ENCODE measurements at places on chromosomes 16 and 17.

GRCh38 chr17:7322520-7323194, 6.5 kb downstream of the NEURL4 start:
- DNase-seq = no peak

GRCh38 chr16:559411-560203, 587 bp upstream of the PRR35 start:
- no peak for DNase-seq

- DNase-seq = no peak
These were observed 67.2 kb upstream of the CLEC3A start for GRCh38 chr16:77955127-77955526.

DNA sequence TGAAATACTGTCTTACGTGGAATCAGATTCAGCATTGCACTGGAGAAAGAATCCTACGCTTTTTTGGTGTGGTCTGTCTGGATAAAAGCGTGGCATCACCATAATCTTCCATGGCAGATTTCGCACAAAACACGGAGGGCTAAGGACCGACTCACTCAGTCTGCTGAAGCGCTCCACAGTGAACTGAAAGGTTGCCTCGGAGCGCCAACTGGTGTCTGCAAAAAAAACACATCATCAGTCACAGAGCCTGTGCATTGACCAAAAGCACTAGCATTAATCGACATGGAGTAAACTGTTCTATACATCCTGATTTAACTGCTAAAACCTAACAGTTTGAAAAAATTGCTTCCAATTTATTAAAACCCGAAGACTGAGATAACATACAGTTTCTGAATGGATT, 40.5 kb downstream of the USP7 start:
- no peak for DNase-seq

GRCh38 chr17:62193249-62193648, 128.2 kb upstream of the MED13 start:
- DNase-seq = no peak

DNA sequence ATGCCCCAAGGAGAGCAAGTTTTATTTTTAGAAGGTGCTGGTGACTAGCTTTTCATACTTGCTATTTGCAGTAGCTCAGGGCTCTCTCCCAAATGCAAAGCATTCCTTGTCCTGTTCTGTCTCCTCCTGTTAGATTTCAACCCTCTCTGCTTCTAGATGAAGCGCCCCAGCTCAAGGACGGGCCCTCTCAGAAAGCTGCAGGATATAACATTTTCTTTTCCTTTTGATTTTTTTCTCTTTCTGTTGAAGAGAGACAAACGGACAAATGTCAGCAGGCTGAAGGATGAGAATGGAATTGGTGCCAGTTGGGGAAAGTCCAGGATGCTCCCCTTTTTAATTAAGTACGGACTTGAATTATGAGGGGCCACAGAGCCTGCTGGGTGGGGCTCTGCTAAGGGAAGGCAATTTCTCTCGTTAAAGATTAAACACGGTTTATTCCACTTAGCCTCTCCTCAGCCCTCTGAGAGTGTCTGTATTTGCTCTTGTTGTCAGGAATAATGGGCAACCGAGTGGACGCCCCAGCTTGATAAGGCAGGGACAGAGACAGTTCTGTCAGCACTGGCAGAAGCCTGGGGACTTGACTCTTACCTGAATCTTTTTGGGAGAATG, 6.2 kb upstream of the ETV4 start:
- DNase-seq = no peak

GRCh38 chr16:23858542-23858941, 22.8 kb downstream of the PRKCB start:
- DNase-seq = no peak

- DNase-seq = no peak
These were observed 17.4 kb downstream of the GLIS2 start for GRCh38 chr16:4333308-4333638.

- no peak for DNase-seq
These were observed 7.1 kb downstream of the LGALS3BP start for GRCh38 chr17:78972507-78973105.

DNA sequence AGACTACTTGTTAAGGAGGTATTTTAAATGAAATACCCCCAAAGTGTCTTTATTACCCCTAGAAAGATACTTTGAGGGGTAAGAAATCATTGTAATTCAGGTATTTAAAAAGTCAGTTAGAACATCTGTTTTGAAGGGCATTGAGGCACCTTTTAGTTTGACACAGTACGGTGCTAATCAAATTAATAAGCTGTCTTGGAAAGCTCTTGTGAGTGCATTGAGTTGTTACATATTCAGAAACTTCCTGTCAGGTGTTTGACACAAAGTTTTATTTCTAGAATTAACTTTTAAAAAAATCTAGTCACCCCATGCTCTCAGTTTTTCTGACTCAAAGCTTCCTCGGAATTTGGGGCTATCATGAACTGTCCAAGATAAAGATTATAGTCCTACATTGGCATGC, 4.6 kb downstream of the RBBP6 start:
- DNase-seq = no peak

- no peak for DNase-seq
These were observed 1432.0 kb upstream of the GOT2 start for GRCh38 chr16:60166111-60166510.

DNA sequence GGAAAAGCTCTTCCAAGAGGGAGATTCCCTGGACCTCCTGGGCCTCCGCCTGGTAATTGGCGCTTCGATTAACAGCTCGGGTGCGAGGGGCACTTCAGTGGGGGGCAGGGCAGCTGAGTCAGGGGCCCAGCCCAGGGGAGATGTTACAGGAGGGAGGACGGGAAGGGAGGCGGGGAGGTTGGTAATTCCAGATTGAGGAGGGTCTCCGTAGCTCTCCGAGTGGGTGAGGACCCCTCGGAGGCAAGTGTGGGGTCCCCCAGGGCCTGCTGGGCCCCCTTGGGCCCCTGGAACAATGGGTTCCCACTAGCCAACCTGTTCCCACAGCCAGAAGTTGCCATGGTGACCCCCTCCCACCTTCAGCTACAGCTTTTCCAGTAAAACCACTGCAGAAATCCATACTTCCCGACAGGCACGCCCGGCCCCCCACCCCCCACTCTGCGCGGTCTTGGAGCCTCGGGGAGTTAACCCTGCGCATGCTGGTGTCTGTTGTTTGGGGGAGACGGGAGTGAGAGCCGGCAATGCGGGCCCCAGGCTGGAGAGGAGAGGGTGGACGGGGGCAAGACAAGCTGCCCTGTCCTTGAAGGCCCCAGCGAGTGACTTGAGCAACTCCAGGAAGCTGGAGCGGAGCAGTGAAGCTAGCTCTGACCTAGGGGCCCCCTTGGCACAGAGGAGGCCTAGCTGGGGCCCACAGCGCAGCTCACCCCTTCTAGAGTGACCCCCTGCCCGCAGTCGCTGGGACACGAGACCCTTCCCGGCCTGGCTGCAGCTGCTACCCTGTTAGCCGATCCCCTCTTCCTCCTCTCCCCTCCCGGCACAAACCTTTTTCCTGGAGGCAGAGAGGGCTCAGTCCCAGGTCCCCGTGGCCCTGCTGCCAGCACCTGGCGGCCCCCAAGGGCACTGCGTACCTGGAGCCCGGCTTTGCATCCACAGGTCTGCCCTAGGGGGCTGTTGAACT, 37.8 kb downstream of the TMEM235 start:
- DNase-seq = no peak

- DNase-seq = no peak
These were observed 22.2 kb downstream of the RNF112 start for GRCh38 chr17:19433255-19433654.

DNA sequence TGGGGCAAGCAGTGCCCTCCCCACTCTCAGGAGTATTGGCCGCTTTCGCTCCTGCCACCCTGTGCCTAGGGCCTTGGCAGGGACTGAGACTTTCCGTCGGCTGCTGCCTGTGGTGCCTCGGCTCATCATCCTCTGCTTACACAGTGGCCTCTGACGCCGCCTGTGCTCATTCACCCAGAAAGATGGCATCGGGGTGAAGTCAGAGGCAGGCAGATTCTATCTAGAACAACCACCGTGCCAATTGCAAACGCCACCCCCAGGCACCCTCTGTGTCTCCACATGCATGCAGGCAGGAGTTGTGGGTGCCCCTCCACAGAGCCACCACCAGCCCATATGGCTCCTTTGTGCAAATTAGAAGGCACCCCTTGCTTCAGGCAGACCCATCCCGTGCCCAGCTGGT, 154.2 kb upstream of the GSE1 start:
- DNase-seq = no peak

GRCh38 chr16:89173174-89173921, 1.8 kb downstream of the CDH15 start:
- no peak for DNase-seq

GRCh38 chr16:15542261-15542660, 100.7 kb downstream of the MARF1 start:
- no peak for DNase-seq

GRCh38 chr17:34692920-34693319, 113.5 kb downstream of the TMEM132E start:
- DNase-seq = no peak

DNA sequence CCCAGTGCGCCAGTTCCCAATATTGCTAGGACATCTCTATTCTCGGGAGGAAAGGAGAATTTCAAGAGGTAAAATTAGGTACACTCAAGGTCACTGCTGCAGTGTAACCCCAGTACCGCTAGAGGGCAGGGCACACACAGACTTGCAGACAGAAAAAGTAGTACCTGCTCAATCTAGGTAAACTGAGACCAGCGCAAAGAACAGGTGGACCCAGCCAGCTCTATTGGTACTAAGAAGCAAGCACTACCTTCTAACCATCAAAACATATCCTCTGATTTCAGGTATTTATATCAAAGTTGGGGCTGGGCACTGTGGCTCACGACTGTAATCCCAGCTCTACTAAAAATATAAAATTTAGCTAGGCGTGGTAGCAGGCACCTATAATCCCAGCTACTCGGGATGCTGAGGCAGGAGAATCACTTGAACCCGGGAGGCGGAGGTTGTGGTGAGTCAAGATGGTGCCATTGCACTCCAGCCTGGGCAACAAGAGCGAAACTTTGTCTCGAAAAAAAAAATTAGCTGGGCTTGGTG, 3.6 kb upstream of the WDR81 start:
- DNase-seq = peak; percentile 18

- no peak for DNase-seq
These were observed 134.1 kb downstream of the RGS9 start for GRCh38 chr17:65271296-65271695.

DNA sequence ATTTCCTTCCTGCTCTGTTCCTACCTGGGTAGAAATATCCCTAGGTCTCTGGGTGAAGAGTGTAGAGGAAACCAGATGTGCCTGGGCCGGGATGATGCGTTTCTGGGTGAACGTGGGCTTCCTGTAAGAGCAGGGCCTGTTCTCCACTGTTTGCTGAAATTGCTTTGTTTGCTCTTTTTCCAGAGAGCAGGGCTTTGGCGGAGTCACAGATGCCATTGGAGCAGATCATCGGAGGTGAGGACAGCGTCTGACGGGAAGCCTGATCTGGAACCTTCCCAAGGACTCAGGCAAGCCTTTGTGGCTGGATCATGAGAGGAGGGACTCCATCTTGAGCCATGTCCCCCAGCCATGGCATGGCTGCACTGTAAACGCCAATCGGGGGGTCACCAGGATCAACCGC, 15.4 kb downstream of the DHODH start:
- DNase-seq = no peak

GRCh38 chr16:80023865-80024264, 423.3 kb upstream of the MAF start:
- no peak for DNase-seq

DNA sequence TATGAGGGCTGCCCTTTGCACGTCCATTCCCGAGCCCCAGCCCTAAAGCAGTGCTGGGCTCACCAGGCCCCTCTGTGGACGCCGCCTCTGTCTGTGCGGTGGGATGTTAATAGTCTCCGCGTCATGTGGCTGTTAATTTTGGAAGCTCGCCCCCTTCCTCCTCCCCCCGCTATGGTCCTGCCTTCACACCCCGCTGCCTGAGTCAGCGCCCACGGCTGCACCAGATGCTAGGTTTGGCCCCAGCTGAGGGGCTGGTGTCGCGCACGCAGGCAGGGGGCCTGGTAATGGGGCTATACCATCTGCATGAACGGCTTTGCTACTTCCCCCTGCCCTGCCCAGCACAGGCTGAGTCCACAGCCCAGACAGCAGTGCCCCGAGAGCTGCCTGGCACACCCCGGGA, 4.1 kb upstream of the SSTR5 start:
- no peak for DNase-seq

- DNase-seq = no peak
These were observed 347.6 kb downstream of the WWOX start for GRCh38 chr16:78446992-78447563.

- no peak for DNase-seq
These were observed 301.9 kb downstream of the SOX9 start for GRCh38 chr17:72422505-72423285.

DNA sequence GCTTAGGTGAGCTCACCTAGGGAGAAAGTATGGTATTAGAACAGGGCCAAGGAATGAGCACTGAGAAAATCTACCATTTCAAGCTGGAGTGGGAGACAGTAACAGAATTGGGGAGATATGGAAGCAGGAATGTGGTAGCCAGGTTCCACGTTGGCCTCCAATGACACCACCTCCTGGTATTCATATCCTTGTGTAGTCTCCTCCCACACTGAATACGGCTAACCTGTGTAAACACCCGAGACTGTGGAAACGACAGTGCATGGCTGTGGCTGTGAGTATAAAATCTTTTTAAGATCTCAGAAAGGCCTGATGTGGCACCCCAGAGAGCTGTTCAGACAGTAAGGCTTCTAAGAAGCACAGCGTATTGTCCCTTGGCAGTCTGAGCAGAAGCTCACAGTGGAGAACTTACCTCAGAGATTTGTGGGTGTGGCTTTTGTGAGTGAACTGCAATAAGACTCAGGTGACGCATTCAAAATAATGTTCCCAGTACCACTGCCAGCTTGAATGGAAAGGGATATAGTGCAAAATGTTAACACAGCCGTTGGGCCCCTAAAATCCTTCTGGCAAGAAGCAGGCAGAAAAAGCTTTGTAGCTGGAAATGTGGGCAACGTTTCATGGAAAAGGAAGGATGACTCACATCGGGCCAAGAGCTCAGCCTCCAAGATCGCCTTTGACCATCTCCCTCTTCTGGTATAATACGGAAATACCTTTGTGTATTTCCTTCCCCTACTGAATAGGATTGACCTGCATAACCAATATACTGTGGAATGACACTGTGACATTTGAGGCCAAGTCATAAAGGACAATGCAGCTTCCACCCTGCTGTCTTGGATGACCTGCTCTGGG, 14.4 kb downstream of the SDR42E1 start:
- DNase-seq = no peak

DNA sequence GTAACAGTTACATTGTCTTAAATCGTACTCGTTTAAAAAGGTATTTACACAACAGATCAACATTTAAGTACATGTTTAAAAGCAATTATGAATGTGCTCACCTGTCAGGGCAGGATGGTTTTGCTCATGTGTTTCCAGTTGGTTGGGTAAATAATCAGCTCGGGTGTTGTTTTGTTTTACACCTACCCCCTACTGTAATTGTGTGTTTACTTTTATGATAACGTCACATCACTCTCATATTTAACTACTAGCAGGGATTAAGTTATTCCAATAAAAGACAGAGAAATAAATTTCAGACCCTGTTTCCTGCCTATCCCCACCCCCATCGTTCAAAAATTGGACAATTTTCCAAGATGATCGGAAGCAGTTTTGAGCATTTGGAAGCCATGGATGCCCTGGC, 390.2 kb downstream of the SEC14L1 start:
- DNase-seq = no peak

- peak; percentile 8 for DNase-seq
These were observed 5.3 kb downstream of the RPL13 start for GRCh38 chr16:89565506-89566372.
